ENCODE measurements at places on chromosomes 6 and 20.

GRCh38 chr6:152270301-152270925 lies 366.7 kb downstream of the SYNE1 start:
- H3K27ac ChIP-seq = no peak overlapping the region
- no peaks in the 10 kb centered on the region for H3K27me3 ChIP-seq
- DNase-seq = no peak
- H3K36me3 ChIP-seq = peaks cover 75% of the 10 kb centered on the region
- no peaks in the 10 kb centered on the region for H3K4me1 ChIP-seq

GRCh38 chr20:334578-334977 lies 9.2 kb downstream of the SOX12 start:
- no peaks in the 10 kb centered on the region for H3K27me3 ChIP-seq
- H3K4me1 ChIP-seq = peaks cover 6% of the 10 kb centered on the region
- H3K27ac ChIP-seq = no peak overlapping the region
- H3K36me3 ChIP-seq = no peaks in the 10 kb centered on the region
- DNase-seq = no peak

GRCh38 chr6:167524261-167525111 lies 199.6 kb downstream of the TTLL2 start:
- DNase-seq = no peak
- no peak overlapping the region for H3K27ac ChIP-seq
- H3K4me3 ChIP-seq = no peak overlapping the region
- H3K36me3 ChIP-seq = no peaks in the 10 kb centered on the region

- no peak for DNase-seq
- H3K36me3 ChIP-seq = no peaks in the 10 kb centered on the region
- H3K4me3 ChIP-seq = no peak overlapping the region
- H3K27ac ChIP-seq = no peak overlapping the region
Observed at GRCh38 chr6:144320741-144321140, 35.6 kb downstream of the UTRN start.

DNA sequence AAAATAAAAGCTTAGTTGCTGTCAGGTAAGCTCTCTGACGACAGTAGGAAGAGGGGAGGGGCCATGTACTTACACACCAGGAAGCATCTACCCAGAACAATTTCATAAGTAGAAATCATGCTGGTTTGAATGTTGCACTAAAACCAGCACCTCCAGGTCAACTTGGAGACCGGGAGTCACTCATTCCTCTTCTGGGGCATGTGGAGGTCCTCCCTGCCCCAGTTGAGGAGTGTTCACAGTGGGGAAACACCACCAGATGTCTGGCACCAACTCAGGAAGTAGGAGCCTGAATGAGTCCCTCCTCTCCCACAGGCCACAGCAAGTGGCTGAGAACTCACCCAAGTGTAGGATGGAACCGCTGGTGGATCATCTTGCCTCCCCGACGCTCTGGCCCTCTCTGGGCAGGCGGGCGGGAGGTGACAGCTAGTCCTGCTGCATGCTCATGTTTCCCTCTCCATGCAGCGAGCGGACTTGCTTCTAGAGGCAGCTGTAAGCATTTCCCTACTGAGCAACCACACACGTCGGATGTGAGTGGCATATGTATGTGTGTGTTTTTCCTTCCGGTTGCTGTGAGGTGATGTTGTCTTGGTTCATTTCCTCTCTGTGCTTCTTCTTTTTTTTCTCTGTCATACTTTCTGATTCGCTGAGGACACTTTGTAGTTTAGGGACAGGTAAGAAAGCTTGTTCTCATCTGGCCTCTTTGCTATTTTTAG lies 149.5 kb upstream of the NEDD9 start:
- H3K27ac ChIP-seq = peak overlapping the region; percentile 90
- peak overlapping the region; percentile 77 for H3K4me3 ChIP-seq
- H3K36me3 ChIP-seq = peaks cover 14% of the 10 kb centered on the region
- DNase-seq = peak; percentile 66
- H3K4me1 ChIP-seq = peaks cover 43% of the 10 kb centered on the region
- no peaks in the 10 kb centered on the region for H3K27me3 ChIP-seq

GRCh38 chr6:7270320-7271204 lies 42.4 kb downstream of the SSR1 start:
- H3K27me3 ChIP-seq = no peaks in the 10 kb centered on the region
- no peaks in the 10 kb centered on the region for H3K36me3 ChIP-seq
- no peak overlapping the region for H3K4me3 ChIP-seq
- no peak overlapping the region for H3K27ac ChIP-seq
- DNase-seq = no peak

GRCh38 chr6:80767808-80768207 lies 661.3 kb downstream of the BCKDHB start:
- H3K4me1 ChIP-seq = no peaks in the 10 kb centered on the region
- H3K27ac ChIP-seq = no peak overlapping the region
- no peaks in the 10 kb centered on the region for H3K36me3 ChIP-seq
- H3K27me3 ChIP-seq = no peaks in the 10 kb centered on the region
- DNase-seq = no peak

GRCh38 chr6:98578016-98578415 lies 256.4 kb upstream of the POU3F2 start:
- no peak for DNase-seq
- H3K4me1 ChIP-seq = no peaks in the 10 kb centered on the region
- no peaks in the 10 kb centered on the region for H3K27me3 ChIP-seq
- no peak overlapping the region for H3K27ac ChIP-seq

DNA sequence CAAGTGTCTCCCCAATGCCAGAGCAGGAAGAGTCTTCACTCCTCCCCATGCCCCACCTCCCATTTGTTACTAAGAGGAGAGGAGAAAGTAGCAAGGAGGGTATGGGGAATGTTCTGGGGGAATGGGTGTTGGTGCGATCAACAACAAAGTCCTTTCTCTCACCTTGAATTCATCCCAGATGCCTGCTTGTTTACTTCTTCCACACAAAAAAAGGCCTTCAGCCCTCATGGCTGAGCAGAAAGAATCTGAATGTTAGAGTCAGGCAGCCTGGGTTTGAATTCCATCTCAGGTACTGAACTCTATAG lies 9.9 kb downstream of the MOG start:
- H3K4me3 ChIP-seq = no peak overlapping the region
- peaks cover 2% of the 10 kb centered on the region for H3K27me3 ChIP-seq
- H3K27ac ChIP-seq = no peak overlapping the region
- no peaks in the 10 kb centered on the region for H3K4me1 ChIP-seq
- H3K36me3 ChIP-seq = no peaks in the 10 kb centered on the region

GRCh38 chr6:92989656-92990055 lies 429.7 kb downstream of the EPHA7 start:
- H3K4me3 ChIP-seq = no peak overlapping the region
- H3K36me3 ChIP-seq = no peaks in the 10 kb centered on the region
- no peaks in the 10 kb centered on the region for H3K27me3 ChIP-seq
- H3K4me1 ChIP-seq = no peaks in the 10 kb centered on the region

DNA sequence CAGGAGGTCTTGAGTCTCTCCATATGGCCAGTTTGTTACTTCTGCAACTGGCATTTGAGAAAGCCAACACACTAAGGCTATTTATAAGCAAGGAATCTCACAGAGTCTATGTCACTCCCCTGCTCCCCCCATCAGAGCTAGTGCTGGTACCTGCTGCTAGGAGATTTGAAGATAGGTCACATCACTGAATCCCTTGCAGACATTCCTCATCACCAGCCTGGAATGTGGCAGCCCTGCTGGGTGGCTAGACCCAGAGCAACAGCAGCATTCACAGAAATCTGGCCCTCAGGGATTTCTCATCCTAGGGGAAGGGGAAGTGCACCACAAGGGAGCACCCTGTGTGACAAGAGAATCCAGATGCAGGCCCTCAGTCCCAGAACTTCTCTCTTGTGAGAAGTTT lies 672.1 kb downstream of the HACE1 start:
- H3K27ac ChIP-seq = no peak overlapping the region
- no peaks in the 10 kb centered on the region for H3K27me3 ChIP-seq
- no peak overlapping the region for H3K4me3 ChIP-seq
- no peaks in the 10 kb centered on the region for H3K36me3 ChIP-seq
- DNase-seq = no peak

GRCh38 chr6:111825439-111826086 lies 47.7 kb downstream of the FYN start:
- H3K27ac ChIP-seq = peak overlapping the region; percentile 17
- no peak overlapping the region for H3K4me3 ChIP-seq
- peaks cover 30% of the 10 kb centered on the region for H3K4me1 ChIP-seq
- H3K27me3 ChIP-seq = no peaks in the 10 kb centered on the region

DNA sequence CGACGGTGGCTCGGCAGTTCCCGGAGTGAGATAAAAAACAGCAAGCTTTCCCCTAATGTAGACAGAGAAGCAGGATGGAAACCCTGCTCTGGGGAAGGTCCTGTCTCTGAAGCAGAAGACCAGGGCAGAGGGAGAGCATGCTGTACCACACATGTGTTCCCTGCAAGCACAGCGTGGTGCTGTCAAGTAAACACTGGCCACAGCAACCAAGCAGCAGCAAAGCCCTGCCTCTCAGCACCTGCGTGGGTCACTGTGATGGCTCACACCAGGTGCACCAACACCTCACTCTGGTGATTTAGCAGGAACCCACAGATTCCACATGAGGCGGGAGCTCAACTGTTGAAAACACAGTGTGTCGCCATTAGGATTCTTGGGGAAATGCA lies 65.2 kb upstream of the TXNDC5 start:
- no peak overlapping the region for H3K4me3 ChIP-seq
- H3K4me1 ChIP-seq = no peaks in the 10 kb centered on the region
- DNase-seq = no peak
- H3K36me3 ChIP-seq = no peaks in the 10 kb centered on the region
- H3K27me3 ChIP-seq = no peaks in the 10 kb centered on the region
- H3K27ac ChIP-seq = no peak overlapping the region

DNA sequence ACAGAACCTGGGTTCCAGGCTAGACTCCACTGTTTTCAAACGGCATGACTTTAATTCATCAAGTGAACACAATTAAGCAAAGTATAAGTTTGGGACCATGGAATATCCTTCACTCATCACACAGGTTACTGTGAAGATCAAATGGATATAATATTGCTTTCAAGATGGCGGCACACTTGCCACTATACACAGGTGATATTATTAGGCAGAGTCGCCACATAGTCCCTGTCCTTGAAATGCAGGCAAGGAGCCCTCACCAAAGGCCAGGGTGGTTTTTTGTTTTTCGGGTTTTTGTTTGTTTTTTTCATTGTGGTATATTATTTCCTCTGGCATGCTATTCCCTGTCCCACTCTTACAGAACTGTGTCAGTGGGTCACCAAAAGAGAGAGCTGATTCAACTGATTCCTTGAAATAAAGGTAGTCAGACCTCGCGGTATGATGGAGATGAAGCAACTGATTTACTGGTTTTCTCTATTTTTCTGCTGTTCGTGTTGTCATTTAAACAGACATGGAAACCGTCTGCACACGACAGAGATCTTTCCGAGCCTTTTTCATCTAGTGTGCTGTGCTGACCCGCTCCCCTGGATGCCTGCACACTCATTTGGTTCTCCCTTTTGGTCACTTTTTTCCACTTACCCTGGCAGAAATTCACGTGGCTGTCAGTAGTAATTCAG lies 29.7 kb downstream of the MYB start:
- DNase-seq = no peak
- H3K27me3 ChIP-seq = no peaks in the 10 kb centered on the region
- H3K4me1 ChIP-seq = peaks cover 8% of the 10 kb centered on the region
- no peak overlapping the region for H3K27ac ChIP-seq
- H3K4me3 ChIP-seq = no peak overlapping the region
- H3K36me3 ChIP-seq = no peaks in the 10 kb centered on the region

DNA sequence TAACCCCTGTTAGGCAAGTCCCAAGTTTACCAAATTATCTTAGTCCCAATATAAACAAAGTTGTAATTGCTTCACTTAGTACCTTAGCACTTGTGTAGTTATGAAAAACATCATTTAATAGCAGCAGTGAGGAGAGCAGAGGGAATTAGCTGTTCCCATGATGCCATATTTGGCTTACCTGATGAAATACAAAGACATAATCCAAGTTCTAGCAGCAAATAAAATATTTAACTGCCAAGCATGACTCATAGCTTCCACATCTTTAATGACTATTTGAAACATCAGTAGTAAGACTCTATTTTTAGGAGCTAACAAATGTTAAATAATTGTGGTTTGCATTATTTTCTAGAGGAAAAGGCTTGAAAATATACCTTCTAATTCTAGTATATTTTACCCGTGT lies 94.0 kb upstream of the MCHR2 start:
- no peaks in the 10 kb centered on the region for H3K4me1 ChIP-seq
- H3K36me3 ChIP-seq = no peaks in the 10 kb centered on the region
- no peaks in the 10 kb centered on the region for H3K27me3 ChIP-seq
- H3K4me3 ChIP-seq = no peak overlapping the region

DNA sequence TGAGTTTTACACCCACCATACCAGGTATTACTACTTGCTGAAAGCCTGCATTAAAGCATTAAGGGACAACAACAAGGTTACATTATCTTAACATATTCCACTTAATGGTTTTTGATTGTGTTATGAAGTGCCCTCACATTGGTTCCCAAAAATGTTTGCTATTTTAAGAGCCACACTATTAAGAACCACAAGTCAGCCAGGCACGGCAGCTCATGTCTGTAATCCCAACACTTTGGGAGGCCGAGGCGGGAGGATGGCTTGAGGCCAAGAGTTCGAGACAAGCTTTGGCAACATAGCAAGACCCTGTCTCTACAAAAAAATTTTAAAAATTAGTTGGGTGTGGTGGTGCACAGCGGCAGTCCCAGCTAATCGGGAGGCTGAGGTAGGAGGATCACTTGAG lies 28.2 kb downstream of the ATXN1 start:
- peaks cover 16% of the 10 kb centered on the region for H3K4me1 ChIP-seq
- no peak overlapping the region for H3K27ac ChIP-seq
- H3K36me3 ChIP-seq = no peaks in the 10 kb centered on the region
- H3K4me3 ChIP-seq = no peak overlapping the region
- DNase-seq = no peak
- no peaks in the 10 kb centered on the region for H3K27me3 ChIP-seq

GRCh38 chr20:6348908-6349307 lies 226.1 kb upstream of the FERMT1 start:
- no peaks in the 10 kb centered on the region for H3K4me1 ChIP-seq
- no peak overlapping the region for H3K27ac ChIP-seq
- H3K4me3 ChIP-seq = no peak overlapping the region
- H3K36me3 ChIP-seq = no peaks in the 10 kb centered on the region

- no peaks in the 10 kb centered on the region for H3K27me3 ChIP-seq
- no peak overlapping the region for H3K4me3 ChIP-seq
- DNase-seq = no peak
- no peaks in the 10 kb centered on the region for H3K4me1 ChIP-seq
- H3K36me3 ChIP-seq = no peaks in the 10 kb centered on the region
Observed at GRCh38 chr6:73752943-73753342, 56.9 kb downstream of the CD109 start.

GRCh38 chr6:55182016-55182650 lies 7.8 kb downstream of the HCRTR2 start:
- H3K4me3 ChIP-seq = no peak overlapping the region
- no peak overlapping the region for H3K27ac ChIP-seq
- H3K36me3 ChIP-seq = no peaks in the 10 kb centered on the region
- no peak for DNase-seq
- H3K27me3 ChIP-seq = no peaks in the 10 kb centered on the region
- no peaks in the 10 kb centered on the region for H3K4me1 ChIP-seq
